Bone marrow (tissue), 2 donors: ENCODE measurements at places on chromosomes 12 and 14.

DNA sequence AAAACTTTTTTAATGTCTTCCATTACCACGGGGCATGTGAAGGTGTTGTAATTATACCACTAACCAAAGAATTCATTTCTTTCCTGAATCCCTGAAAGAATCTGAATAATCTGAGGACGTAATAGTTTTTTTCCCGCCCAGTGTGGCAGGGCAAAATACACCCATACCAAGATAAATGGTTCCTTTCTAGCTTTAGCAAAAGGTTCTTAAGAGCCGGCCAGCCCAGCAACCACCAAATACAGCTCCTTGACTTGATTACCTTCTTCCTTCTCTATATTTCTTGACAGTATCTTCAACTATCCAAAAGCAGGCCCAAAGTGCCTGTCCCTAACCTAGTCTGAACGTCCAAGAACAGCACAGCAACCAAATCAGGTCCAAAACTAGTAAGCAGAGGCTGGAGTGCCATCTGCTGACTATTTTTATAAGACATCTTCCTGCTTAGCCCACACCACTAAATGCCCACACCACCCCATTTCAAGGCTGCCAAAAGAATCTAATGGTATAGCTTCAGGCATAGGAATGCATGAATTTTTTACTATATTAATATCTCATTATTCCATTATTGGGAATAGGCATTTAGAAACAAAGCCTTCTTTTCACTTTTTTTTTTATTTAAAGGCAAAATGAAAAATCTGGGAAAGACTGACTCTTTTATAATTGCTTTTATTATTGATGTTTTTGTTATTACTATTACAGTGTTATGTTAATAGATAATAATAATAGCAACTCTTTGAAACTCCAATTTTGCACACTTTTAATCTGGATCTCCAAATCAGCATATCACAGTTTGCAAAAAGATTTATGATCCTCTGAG, 524.4 kb downstream of the MED13L start:
- DNase-seq, result peak; percentile 20

DNA sequence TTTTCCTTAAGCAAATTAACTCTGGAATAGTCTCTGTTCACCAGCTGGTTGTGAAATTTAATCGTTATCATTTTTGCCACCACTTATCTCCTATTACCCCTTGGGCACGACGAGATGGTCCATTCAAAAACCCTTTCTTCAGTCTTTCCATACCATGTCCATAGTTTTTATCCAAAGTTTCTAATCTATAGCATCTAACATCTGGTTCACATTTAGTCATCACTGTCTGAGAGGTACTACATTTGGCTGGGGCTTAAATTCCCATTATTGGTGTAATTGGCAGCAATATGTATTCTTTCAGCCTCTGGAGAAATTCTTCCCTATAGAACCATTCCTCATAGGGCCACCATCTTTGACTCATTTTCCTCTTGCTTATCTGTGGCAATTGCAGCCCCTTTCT, 163.5 kb downstream of the CCER1 start:
- DNase-seq, result no peak

- DNase-seq, result no peak
Measured at GRCh38 chr12:91216871-91217270, 34.3 kb upstream of the DCN start.

- no peak for DNase-seq
Measured at GRCh38 chr12:133203344-133204263, 22.3 kb downstream of the ZNF268 start.

GRCh38 chr12:82279536-82280058, 78.6 kb downstream of the CCDC59 start:
- DNase-seq, result no peak

GRCh38 chr12:83386527-83387264, 700.0 kb downstream of the TMTC2 start:
- no peak for DNase-seq

DNA sequence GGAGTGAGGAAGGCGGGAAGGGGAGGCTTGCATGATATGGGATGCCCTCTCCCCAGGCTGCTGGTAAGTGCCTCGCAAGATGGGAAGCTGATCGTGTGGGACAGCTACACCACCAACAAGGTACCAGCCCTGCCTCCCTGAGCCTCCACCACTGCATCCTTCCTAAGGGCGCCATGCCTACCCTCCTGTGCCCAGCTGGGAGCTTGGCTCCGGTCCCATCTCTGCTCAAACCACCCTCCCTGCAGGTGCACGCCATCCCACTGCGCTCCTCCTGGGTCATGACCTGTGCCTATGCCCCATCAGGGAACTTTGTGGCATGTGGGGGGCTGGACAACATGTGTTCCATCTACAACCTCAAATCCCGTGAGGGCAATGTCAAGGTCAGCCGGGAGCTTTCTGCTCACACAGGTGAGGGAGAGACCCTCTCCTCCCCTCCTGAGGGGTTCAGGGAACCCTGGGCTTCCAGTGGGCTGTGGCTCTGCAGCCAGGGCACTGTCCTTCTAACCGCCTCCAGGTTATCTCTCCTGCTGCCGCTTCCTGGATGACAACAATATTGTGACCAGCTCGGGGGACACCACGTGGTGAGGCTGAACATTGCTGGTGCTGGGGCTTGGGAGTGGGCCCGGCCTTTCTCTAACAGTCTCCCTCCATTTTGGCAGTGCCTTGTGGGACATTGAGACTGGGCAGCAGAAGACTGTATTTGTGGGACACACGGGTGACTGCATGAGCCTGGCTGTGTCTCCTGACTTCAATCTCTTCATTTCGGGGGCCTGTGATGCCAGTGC, 2.6 kb downstream of the GNB3 start:
- no peak for DNase-seq

- no peak for DNase-seq
Measured at GRCh38 chr12:123398550-123399254, 14.8 kb downstream of the KMT5A start.

DNA sequence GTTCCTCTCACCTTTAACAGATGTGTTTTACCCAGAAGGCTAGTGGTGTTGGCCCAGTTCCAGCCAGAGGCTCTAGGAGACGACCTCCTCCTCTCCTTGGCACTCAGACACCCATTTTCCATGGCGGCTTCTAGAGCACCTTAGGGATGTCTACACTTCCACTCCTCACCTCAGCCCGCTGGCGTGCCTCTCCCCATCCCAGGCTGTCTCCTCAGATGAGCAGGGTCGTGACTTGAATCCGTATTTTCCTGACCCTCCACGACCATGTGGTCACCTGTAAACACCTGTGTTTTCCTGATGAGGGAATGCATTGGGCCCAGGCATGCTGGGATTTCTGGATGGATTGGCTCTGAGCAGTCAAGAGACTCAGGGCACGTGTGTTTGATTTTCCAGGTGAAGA, 21.8 kb upstream of the RIN3 start:
- DNase-seq, result no peak

- no peak for DNase-seq
Measured at GRCh38 chr12:112380663-112381405, 1.4 kb downstream of the HECTD4 start.

GRCh38 chr12:123388177-123388950, 4.4 kb downstream of the KMT5A start:
- DNase-seq, result peak; percentile 35

DNA sequence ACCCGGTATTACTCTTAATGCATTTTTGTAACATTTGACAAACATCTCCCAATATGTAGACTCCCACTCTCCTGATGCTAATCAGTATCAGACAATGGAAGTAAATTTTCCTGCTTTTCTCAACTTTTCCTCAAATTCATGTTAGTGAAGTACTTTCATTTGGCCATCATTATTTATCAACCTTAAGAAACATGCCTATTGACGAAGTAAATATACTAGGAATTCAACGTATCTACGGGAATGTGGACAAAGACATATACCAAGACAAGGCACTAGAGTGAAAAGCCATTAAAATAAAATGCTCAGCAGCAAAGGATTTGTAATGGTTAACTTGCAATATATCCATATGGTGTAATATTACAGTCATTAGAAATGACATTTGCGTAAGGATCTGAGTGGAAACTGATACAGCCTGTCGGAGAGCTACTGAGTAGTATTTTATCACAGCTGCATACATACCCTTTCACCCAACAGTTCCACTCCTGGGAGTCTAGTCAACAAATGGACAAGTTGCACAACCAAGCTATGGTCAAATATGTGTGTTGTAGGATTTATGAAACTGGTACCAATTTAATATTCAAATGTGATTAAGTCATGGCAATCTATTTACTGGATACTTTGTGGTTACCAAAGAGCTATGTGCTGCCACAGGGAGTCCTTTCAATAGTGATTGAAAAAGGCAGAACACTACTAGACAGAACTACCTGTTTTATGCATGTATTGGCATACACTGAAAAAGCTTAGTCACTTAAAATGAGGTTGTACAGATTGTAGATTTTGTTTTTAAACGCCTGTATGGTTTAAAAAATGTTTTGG, 26.5 kb downstream of the NUDT4 start:
- no peak for DNase-seq

GRCh38 chr14:58638231-58639197, 752 bp downstream of the DACT1 start:
- no peak for DNase-seq
